NCI-H187 treated with DMSO at 0.1 percent for 48 hours (cell line): ENCODE measurements at places on chromosomes 4 and X.

- DNase-seq: no peak
Observed at GRCh38 chrX:145856181-145856580, 38.6 kb downstream of the SLITRK2 start.

DNA sequence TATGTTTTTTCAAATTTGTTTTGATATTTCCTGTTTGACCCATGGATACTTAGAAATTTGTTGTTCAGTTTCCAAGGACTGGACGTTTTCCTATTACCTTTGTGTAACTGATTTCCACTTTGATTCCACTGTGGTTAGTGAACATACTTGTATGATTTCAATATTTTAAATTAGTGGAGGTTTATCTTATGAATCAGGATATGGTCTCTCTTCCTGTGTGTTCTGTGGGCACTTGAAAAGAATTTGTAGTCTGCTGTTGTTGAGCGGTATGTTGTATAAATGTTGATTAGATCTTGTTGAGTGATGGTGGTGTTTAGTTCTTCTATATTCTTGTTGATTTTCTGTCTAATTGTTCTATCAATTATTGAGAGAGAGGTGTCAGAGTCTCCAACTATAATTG lies 21.2 kb upstream of the LAMTOR3 start:
- DNase-seq: no peak

DNA sequence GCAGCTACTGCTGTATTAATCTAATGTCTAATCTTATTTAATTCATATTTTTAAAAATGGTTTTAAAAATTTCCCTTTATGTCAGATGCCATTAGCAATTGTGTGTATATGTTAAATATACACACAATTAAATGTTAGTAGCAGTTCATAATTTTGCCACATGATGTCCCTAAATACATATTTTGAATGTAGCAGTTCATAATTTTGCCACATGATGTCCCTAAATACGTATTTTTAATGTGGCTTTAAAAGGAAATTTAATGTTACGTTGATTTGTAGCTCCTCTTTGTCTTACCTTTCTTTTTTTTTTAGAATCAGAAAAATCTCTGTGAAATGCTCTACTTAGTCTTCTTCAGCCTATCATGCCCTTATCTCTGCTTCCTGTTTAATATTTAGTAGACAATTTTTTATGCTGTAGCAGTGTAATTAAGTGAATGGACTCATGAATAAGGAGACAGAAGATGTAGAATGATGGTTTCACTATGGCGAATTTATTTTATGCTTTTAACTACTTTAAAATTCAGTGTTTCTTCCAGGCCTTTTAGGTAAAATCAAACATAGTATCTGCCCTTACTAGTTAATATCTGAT lies 26.1 kb downstream of the RBM46 start:
- no peak for DNase-seq

GRCh38 chr4:14078326-14078725 lies 450.8 kb upstream of the BOD1L1 start:
- DNase-seq: no peak

DNA sequence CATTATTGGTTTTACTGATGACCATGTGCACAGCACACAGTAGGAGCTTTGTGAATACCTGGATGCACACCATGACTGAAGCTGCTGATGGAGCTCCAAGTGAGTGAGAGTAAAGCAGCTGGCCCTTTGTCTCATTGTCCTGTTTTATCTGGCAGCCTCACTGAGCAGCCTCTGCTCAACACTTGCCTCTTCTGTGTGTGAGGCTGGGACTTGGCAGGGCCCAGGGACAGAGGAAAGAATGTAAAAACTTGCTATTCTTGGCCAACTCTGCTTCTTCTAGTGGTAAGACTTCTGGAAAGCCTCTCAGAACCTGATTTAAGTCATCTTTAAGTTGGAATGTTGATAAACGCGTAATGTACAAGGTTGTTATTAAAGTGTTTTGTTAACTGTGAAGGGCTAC lies 61.4 kb downstream of the BEX1 start:
- no peak for DNase-seq

- no peak for DNase-seq
Observed at GRCh38 chrX:56130436-56130835, 101.7 kb upstream of the KLF8 start.

DNA sequence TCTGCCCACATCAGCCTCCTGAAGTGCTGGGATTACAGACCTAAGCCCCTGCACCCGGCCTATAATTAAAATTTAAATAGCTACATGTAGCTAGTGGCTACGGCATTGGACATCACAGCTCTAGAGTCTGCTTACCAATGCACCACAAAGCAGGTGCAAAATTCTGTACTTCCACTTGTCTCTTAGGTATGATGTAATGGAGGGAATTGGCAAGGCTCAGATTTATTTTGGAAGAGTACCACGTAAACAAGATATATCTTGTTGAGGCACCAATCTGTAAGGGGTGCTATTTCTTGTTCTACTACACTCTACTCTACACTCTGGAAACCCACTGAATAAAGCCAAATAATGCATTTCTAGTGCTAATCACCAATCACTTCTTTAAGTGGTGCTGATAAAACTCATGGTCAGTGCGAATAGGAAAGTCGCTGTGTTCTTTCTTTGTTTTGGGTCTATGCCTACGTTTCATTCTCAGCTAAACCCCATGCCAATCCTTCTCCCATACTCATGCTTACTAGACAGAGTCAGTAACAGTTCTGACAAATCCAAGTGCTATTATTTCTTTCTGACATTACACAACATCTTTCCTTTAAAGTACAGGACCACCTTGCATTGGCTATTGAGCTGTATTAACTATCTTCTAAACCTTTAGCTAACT lies 92.3 kb downstream of the GC start:
- no peak for DNase-seq

DNA sequence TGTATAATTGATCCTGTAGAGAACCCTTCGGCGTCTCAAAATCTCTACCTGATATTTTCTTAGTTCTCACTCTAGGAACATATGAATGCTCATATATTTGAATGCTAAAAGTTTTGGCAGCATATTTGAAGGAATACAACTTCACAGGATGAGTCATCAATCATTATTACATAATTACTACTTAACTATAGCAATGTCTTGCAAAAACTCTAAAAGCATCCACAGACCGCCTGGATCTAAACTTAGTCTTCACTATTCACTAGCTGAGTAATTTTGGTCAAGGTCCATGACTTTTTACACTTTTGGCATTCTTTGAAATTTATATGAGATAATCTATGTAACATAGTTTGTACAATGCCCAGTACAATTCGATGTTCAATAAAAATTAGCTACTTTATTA lies 194.7 kb downstream of the DTHD1 start:
- no peak for DNase-seq

GRCh38 chrX:67599532-67599931 lies 55.7 kb downstream of the AR start:
- DNase-seq: no peak

GRCh38 chr4:74523096-74523495 lies 78.2 kb downstream of the AREG start:
- no peak for DNase-seq

DNA sequence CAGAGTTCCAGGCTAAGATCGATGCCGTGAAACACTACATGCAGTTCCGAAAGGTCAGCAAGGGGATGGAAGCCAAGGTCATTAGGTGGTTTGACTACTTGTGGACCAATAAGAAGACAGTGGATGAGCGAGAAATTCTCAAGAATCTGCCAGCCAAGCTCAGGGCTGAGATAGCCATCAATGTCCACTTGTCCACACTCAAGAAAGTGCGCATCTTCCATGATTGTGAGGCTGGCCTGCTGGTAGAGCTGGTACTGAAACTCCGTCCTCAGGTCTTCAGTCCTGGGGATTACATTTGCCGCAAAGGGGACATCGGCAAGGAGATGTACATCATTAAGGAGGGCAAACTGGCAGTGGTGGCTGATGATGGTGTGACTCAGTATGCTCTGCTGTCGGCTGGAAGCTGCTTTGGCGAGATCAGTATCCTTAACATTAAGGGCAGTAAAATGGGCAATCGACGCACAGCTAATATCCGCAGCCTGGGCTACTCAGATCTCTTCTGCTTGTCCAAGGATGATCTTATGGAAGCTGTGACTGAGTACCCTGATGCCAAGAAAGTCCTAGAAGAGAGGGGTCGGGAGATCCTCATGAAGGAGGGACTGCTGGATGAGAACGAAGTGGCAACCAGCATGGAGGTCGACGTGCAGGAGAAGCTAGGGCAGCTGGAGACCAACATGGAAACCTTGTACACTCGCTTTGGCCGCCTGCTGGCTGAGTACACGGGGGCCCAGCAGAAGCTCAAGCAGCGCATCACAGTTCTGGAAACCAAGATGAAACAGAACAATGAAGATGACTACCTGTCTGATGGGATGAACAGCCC lies 9.3 kb downstream of the CNGA2 start:
- DNase-seq: no peak

GRCh38 chrX:56029188-56029587 lies 203.0 kb upstream of the KLF8 start:
- no peak for DNase-seq

- DNase-seq: no peak
Observed at GRCh38 chr4:9384126-9384525, 21.2 kb downstream of the USP17L30 start.

GRCh38 chr4:101670370-101670769 lies 120.2 kb upstream of the BANK1 start:
- no peak for DNase-seq

- no peak for DNase-seq
Observed at GRCh38 chrX:14496674-14497073, 32.7 kb upstream of the GLRA2 start.

GRCh38 chr4:176818531-176818930 lies 25.8 kb upstream of the VEGFC start:
- no peak for DNase-seq

DNA sequence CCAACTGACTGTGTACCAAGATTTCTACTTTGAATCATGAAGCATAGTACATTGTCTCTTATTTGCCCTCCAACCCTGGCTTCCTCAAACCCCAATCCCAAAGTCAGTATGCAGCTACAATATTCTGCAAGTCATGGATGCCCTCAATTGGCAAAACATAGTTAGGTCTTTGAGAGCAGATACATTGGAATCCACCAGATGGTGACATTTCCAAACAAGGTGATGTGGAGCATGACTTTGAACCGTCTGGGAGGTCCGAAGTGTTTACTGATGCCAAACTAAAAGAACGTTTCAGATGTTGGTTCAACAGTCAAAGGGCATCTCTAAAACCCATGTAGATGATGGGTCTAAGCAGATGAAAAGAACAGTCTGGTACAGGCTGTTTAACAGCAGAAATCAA lies 43.7 kb upstream of the FRMD7 start:
- DNase-seq: no peak

GRCh38 chr4:53959343-53960120 lies 104.9 kb downstream of the CHIC2 start:
- DNase-seq: no peak

- no peak for DNase-seq
Observed at GRCh38 chr4:75786526-75786925, 62.1 kb downstream of the USO1 start.

DNA sequence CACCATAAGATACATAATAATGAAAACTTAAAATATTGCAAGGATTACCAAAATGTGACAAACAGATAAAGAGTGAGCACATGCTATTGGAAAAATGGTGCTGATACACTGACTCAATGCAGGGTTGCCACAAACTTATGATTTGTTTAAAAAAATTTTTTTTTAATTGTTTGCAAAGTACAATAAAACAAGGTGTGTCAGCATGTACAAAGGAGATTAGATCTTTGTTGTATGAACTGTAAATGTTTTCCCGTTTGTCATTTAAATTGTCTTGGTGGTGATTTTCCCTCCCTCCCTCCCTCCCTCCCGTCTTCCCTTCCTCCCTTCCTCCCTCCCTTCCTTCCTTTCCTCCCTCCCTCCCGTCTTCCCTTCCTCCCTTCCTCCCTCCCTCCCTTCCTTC lies 31.4 kb downstream of the ANXA5 start:
- DNase-seq: no peak

GRCh38 chrX:87634361-87634760 lies 116.8 kb downstream of the KLHL4 start:
- DNase-seq: no peak

DNA sequence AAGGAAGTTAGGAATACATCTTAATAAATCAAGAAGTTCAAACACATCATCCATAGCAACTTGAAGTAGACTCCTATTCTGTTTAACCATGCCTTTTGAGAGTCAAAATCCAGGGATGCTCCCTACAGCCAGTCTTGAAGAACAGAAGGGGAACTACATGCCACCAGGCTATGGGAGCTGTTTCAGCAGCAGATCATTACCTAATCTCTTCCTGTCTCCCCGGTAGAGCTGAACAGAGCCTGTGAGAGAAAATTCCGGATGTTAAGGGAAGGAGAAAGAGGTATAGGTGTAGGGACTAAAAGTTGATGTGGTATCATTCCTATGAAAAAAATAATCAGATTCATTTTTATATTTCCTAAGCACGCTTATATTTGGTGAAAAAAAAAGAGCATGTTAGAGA lies 352.2 kb downstream of the SPRY1 start:
- no peak for DNase-seq

GRCh38 chr4:141035920-141036319 lies 97.3 kb downstream of the RNF150 start:
- no peak for DNase-seq

GRCh38 chrX:1074755-1075154 lies 137.7 kb downstream of the CRLF2 start:
- DNase-seq: no peak

DNA sequence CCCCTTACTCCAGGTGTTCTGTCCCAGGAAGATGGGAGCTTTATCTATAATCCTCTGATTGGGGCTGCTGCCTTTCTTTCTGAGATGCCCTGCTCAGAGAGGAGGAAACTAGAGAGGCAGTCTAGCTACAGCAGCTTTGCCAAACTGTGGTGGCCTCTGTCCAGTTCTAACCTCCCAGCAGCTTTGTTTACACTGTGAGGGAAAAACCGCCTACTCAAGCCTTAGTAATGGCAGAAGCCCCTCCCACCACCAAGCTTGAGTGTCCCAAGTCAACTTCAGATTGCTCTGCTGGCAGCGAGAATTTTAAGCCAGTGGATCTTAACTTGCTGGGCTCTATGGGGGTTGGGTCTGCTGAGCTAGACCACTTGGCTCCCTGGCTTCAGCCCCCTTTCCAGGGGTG lies 394.9 kb upstream of the PABPC5 start:
- DNase-seq: no peak

- no peak for DNase-seq
Observed at GRCh38 chr4:159983082-159983481, 880.2 kb downstream of the RAPGEF2 start.
